ENCODE measurements at places on chromosomes 3 and 15.

- no peak for DNase-seq
These were observed 90.5 kb downstream of the LRRC3B start for GRCh38 chr3:26713091-26713490.

GRCh38 chr3:112633191-112633590 lies 7.8 kb downstream of the CCDC80 start:
- DNase-seq: no peak

DNA sequence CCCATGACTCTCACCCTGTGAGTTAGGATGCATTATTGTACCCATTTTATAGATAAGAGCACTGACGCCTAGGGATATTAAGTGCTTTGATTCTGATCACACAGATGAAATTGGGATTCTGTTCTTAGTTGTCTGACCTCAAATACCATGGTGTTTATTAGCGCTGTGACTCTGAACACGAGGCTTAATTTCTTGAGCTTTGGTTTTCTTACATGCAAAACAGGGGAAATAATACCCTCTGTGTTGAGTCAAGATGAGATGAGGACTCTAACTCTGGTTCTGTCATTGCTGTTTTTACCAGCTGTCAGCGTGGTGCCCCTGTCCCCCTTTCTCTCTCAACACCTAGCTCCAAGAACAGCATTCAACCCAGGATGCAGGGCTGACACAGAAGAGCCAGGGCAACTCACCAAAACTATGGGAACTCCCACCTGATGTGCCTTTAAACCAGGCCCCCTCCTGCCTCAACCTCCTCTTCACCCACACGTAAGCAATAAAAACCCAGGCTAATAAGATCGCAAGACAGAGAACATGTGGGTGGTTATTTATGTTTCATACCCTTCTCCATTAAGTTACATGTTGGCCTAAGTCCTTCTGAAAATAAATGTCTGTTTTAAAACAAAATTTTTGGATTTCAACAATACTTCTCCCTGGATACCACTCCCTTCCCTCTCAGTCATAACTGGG lies 100.1 kb upstream of the SPATA12 start:
- DNase-seq: no peak

DNA sequence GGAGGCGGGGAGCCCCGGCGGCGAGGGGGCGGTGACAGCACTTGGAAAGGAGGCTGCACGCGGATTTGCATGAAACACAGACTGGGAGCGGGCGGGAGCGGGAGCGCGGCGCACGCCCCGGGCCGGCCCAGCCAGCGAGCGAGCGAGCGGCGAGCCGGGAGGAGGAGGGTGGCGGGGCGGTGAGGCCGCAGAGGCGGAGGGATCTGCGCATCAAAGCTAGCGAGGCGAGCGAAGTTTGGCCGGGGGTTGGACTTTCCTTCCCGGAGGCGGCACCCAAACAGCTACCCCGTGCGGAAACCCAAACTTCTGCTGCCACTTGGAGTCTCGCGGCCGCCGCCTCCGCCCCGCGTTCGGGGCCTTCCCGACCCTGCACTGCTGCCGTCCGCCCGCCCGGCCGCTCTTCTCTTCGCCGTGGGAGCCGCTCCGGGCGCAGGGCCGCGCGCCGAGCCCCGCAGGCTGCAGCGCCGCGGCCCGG lies at the start of gene SMAD3:
Gene SMAD3 (plus strand): TSS at position 72 of the 475 bp plus-strand sequence. CDS start 553 bp downstream, outside the sequence.
- peak; percentile 74 for DNase-seq

DNA sequence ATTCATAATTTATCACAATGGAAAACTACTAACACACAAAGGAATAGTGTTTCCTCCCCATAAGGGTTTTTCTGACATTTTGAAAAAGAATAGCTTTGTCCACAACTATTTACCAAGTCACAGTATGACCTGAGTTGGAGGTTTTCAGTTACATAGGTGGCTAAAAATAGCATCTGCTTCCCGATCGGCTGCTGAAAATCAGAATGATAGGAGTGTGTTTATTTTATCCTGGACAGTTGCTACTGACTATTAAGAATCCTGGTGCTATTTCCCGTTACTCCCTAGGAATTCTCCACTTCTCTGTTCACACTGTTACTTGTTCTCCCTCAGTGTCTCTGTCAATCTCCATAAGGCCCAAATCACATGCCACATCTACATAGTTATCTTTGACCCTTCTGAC lies 353.9 kb upstream of the RARB start:
- DNase-seq: peak; percentile 79

DNA sequence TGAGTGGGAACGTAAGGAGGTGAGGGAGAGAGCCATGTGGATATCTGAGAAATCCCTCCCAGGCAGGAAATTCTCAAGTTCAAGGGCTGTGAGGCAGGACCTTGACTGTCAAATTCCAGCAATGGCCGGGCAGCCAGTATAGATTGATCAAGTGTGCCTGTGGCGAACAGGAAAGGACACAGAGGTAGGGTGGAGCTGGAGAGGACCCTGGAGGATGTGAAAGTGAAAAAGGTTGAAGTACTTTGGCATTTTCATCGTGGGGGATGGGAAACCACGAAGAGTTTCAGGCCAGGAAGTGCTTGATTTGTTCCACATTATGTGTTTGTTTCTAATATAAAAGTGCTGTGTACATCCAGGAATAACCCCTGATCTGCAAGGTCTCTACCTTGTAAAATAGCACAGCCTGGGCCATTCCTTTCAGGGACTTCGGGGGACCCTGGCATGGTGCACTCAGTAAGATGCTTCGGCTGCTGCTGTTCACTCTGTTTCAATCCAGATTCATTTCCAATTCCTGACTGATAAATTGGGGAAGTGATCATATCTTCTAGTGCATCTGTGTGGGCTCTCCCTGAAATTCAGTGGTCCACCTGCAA lies 156.6 kb downstream of the MCTP2 start:
- DNase-seq: no peak
